Urinary bladder (tissue), 4 donors: ENCODE measurements at places on chromosomes 7 and 10.

GRCh38 chr10:78912361-78913218 is 156.2 kb upstream of the ZMIZ1 start:
- DNase-seq: no peak

- DNase-seq: no peak
Observed at GRCh38 chr7:46440186-46440585, 519.1 kb upstream of the IGFBP3 start.

DNA sequence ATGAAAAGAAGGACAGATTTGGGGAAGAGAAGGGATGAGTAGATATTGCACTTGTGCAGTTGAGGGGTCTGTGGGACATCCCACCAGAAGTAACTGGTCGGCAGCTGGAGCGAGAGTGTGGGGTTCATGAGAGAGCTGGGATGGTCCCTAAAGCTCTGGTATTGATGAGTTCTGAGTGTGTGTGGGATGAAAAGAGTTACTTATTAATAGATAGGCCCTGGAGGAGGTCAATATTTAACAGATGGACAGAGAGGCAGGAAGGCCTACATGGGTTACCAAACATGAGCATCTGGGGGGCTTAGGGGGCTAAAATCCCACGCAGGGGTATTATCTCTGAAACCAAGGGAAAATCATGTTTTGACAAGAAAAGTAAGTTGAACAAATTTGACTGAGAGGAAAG is 95.7 kb upstream of the SFMBT2 start:
- no peak for DNase-seq

- no peak for DNase-seq
Observed at GRCh38 chr7:101814081-101814990, 3.1 kb upstream of the CUX1 start.

GRCh38 chr10:54900584-54900983 is 99.6 kb upstream of the PCDH15 start:
- DNase-seq: no peak

DNA sequence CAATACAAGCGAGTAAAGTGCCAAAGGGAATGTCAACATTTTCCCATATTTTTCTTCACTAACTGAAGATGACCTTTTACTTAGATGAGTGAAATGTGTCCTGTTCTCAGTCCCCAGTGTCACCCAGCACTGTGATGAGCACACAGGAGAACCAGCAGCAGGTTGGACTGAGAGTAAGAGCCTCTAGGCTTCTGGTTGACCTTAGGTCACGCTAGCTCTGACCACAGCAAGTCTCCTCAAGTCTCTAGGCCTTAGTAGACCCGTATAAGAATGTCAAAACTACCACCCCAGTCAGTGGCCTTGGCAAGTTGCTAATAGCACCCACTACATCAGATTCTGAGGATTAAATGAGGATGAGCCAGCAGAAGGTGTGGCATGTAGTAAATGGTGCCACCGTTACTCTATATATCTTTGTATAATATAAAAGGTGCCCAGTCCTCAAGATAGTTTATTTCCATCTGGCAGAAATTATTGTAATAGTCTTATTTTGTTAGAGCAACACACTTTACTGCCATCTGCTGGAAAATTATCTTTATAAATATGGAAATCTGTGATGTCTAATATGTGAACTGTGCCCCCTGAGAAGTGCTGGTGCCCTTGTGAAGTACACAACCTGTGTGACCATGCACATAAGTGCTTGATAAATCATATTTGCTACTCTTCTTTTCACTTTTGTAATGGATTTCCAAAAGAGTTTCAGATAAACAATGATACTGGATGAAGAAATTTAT is 75.7 kb downstream of the SPAG6 start:
- no peak for DNase-seq

- no peak for DNase-seq
Observed at GRCh38 chr7:29488977-29489376, 74.7 kb upstream of the PRR15 start.

GRCh38 chr10:95513008-95513589 is 48.1 kb downstream of the SORBS1 start:
- no peak for DNase-seq

DNA sequence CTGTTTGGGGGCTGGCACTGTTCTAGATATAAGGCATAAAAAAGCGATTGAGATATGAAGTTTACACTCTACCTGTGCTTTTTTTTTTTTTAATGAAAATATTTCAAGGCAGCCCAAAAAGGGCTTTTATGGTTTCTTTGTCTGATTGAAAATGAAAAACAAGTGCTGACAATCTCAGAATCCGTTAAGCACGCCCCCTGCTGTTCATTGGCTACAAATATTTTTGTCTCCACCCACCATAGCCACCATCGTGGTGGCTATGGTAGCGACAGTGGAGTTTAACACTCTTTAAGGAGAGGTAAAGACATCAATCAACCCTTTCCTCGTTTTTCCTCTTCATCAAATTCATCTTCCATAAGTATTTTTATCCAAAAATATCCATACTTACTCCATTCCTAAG is 94.2 kb downstream of the CD36 start:
- DNase-seq: no peak

DNA sequence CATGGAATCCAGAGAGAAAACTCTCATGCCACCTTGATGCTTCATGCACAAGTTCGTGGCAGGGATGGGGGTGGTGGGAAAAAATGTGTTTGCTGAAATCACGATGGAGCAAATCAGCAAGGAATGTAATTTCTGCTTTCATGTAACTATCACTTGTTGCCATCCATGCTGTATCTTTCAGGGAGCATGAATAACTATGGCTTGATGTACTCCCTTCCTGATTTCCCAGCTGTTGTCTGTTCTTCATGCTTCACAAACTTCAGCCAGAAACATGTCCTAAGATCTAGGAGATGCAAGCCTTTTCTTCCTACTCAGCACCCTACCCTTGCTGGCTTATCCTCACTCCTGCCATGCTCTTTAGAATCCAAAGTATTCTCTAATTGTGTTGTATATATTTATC is 64.0 kb downstream of the LRRC4 start:
- no peak for DNase-seq

- no peak for DNase-seq
Observed at GRCh38 chr10:31340343-31340742, 21.3 kb downstream of the ZEB1 start.

- no peak for DNase-seq
Observed at GRCh38 chr10:99658622-99659030, 683 bp upstream of the ENTPD7 start.

GRCh38 chr7:73518470-73518869 is 3.6 kb downstream of the BAZ1B start:
- no peak for DNase-seq

DNA sequence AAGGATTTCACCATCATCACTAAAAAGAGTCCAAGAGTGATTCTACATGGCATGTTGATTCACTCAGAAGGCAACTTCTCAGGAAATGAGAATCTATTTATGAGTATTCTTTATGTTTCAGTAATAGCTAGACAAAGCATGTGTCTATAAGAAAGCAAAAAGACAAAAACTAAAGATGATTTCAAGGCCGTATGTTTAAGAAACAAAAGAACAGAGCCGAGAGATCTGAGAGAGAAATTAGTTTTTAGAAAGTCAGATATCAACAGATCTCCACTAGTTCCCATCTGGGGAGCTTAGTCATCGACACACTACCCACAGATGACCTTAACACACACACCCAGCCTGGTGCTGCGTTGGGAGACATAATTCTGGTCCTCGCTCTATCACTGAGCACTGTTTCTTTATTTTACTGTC is 21.0 kb downstream of the PIP4K2A start:
- DNase-seq: no peak

- no peak for DNase-seq
Observed at GRCh38 chr7:102193806-102194205, 92.9 kb upstream of the SH2B2 start.

DNA sequence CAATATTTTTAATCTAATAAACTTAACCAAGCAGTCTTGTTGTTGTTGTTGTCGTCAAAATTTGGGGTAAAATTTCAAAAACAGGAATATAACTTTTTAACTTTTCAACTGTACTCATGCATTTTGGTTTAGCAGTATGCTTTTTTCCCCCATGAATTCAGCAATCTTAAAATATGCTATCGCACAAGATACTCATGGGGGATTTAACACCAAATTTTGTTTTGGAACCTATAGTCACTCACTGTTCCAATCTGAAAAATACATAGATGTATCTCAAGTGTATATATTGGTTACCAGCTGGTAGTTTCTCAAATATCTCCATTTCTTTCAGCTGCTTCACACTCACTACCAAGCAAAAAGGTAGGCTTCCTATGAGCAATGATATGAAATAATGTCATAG is 91.4 kb upstream of the PIK3CG start:
- DNase-seq: no peak

DNA sequence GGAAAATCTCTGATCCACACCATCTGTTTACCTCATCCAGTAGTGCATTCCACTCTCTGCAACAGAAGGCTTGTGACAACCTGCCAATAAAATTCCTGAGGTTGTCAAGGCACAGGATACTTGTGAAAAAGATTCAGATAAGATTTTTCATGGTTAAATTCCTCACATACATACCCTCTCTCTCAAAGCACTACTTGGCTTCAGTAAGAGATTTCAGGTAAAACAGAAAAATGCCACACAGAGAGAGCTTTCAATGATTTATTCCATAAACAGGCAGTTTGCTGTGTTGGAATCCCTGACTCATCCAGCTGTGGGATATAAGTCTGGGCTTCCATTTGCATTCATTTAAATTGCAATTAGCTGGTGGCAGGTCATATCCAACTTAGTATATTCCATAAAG is 99.7 kb upstream of the CAV2 start:
- DNase-seq: no peak

DNA sequence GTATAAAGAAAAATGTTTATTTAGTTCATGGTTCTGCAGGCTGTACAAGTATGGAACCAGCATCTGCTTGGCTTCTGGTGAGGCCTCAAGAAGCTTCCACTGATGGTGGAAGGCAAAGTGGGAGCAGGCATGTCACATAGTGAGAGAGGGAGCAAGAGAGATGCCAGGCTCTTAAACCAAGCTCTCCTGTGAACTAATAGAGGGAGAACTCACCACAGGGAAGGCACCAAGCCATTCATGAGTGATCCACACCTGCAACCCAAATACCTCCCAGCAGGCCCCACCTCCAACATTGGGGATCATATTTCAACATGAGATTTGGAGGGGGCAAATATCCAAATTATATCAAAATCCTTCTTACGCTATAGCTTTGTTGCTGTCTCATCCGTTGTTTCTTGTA is 113.1 kb downstream of the CPED1 start:
- no peak for DNase-seq

- no peak for DNase-seq
Observed at GRCh38 chr7:107173691-107174406, 5.0 kb downstream of the HBP1 start.

DNA sequence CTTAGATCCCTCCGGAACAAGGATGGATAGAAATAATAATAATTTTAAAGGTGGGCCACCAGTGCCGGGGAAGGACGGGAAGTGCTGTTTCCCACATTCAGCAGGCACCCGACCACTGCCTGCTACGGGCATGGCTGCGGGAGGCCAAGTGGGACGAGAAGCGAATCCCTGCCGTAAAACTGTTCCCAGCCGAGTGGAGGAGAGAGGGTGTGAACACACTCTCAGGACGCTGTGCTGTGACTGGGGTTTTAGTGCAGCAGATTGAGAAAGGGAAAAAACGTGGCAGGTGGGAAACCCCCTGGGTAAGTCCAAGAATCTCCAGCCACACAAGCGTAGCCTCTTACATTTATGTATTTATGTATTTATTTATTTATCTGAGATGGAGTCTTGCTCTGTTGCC is 158.8 kb downstream of the DNAJB6 start:
- no peak for DNase-seq

GRCh38 chr7:155280446-155281397 is 17.0 kb upstream of the INSIG1 start:
- no peak for DNase-seq

DNA sequence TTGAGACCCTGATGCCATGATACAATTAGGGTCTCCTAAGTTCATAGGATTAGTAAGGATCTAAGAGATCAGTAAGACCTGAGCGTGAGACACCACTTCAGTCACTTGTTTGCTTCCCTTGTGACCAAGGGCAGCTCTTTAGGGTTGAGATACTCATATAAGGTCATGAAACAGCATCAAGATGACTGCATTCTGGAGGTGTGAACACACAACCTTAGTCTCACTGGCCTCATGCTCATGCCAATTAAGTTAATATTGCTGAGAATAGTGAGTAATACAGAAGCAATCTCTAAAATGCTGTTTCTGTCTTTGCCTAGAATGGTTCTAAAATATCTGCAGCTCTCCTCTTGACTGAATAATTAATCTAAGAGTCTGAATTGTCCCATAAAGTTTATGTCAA is 39.6 kb upstream of the KLHL7 start:
- no peak for DNase-seq

GRCh38 chr10:53597835-53598251 is 825.3 kb upstream of the MBL2 start:
- no peak for DNase-seq

- DNase-seq: no peak
Observed at GRCh38 chr10:96222441-96222840, 48.9 kb downstream of the BLNK start.
